SW480 (cell line): ENCODE measurements at places on chromosomes 3 and 15.

DNA sequence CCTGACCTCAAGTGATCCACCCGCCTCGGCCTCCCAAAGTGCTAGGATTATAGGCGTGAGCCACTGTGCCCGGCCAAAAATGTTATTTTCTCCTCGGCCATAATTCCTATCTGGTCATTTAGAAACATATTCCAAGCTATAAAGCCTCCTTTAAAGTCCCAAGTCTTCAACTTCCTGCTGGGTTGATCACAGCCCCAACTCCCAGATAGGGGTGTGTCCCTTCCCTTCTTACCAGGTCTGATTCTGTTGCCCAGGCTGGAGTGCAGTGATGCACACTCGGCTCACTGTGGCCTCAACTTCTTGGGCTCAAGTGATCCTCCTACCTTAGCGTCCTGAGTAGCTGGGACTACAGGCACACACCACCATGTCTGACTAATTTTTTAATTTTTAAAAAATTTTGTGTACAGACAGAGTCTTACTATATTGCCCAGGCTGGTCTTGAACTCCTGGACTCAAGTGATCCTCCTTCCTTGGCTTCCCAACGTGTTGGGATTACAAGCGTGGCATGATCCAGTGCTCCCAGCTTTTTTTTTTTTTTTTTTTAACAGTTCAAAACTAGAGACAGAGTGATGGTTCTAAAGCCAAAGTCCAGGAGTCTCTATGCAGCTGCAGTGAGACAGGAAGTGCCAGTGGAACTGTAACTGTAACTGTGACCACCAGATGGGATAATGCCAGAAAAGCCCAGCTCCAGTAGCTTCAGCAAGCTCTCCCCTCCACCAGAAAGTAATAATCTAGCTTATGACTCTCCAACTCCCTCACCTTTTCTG is 8.2 kb upstream of the PRKAR2A start:
- DNase-seq, result no peak

DNA sequence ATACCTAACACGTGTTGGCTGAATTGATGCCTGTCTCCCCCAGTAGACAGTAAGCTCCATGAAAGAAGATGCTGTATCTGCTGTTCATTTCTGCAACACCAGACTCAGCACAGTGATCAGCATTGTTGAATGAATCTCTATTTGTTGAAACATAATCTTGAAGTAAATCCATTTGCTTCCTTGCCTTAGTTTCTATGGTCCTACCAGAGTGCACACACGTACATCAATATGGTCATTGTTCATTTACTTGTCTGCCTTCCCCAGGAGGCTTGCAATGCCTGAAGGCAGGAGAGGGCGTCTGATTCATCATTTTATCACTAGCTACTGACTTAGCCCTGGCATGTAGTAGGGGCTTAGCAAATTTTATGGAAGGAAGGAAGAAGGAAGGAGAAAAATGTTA is 19.2 kb downstream of the RBP2 start:
- no peak for DNase-seq

- no peak for DNase-seq
Observed at GRCh38 chr15:39585871-39586301, 5.0 kb downstream of the THBS1 start.

- DNase-seq, result no peak
Observed at GRCh38 chr15:81531109-81531592, 157.1 kb upstream of the TMC3 start.

- DNase-seq, result no peak
Observed at GRCh38 chr3:64717872-64718613, 30.2 kb upstream of the ADAMTS9 start.

GRCh38 chr3:11391174-11391879 is 119.1 kb downstream of the ATG7 start:
- DNase-seq, result no peak

GRCh38 chr3:21531909-21532308 is 219.1 kb downstream of the ZNF385D start:
- no peak for DNase-seq

DNA sequence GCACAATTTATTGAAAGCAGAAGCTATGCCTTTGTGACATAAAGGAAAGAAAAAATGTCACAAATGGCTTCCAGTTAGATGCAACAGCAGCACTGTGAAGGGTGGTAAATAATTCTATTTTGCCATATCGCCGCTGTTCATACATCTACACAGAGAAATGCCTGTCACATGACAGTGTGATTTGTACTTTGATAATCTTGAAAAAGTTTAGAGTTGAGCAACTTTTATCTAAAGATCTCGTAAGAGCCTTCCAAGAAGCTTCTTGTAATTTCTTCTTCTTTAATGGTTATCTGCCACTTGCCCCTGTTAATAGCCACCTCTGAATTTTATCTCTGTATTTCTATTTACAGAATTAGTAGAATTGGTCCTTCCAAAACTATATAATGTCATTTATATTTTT is 192.3 kb downstream of the ATP8B4 start:
- no peak for DNase-seq

DNA sequence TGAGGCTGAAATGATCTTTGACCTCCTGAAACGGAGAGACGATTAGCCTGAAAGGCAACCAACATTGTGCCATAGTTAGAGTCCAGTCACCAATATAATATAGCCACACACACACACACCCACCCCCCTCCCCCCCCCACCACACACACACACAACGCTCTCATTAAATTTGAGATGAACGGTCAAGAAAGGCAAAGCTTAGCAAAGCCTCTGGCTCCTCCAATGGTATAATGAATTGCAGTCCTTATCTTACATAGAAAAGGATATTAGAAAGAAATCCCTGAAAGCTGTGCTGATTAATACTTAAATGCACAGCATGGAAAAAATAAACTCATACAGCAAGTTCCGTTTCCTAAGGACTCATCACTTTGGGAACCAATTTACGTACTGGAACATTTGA is 876 bp upstream of the ZNF385D start:
- DNase-seq, result no peak

DNA sequence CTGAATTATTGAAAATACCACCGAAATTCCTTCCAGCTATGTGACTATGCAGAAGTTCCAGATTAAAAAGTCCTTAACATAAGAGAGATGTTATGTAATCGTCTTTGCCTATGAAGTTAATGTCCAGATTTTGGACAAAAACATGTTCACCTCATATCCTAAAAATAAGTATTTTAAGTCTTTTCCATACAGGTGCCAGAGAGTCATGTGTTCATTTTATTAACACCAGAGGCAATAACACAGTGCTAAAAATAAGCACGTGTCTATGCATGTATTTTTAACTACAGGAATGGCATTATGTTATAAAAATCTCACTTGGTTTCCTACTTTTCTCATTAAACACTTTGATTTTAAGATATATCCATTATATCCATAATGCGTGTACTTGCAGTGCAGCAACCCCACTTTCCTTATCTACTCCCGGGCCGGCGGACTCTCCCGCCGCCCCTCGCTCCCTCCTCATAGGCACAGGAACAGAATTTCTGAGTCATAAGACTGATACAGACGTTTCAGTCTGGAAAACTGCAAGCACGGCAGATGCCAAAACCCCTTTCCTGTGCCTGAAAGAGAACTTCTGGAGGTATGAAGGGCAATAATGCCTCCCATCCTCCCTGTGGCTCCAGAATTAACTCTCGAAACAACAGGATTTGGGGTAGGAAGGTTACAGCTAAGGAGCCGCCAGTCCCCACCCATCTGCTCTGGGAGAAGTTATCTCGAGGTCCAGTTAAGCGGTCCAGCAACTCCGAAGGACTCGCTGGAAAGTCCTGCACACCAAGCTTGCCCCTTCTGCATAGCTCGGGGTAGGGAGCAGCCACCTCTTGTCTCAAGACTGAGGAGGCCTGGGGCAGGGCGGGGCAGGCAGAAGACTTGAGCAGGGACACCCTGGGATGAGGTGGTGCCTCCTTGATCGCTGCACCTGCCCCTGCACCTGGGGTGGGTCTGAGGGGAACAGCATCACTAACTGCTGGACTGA is 22.3 kb upstream of the PSTPIP1 start:
- DNase-seq, result no peak

DNA sequence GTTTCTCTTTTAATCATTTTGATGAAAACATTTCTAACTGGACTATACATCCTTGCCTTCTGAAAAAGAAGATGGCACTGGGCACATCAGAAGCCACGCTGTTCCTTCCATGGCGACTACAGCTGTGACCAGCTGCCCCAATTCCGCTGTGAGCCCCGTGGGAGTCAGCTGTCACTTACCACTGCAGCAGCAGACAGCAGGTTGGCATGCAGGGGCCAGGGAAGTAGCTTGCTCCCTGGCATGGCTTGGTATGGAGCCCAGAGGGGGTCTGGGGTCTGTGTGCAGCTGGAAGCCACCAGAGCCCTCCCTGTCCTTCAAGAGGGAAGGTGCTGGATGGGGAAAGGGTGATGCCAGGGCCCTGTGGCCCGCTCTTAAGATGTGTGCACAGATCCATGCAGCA is 4.5 kb upstream of the ZXDC start:
- no peak for DNase-seq

DNA sequence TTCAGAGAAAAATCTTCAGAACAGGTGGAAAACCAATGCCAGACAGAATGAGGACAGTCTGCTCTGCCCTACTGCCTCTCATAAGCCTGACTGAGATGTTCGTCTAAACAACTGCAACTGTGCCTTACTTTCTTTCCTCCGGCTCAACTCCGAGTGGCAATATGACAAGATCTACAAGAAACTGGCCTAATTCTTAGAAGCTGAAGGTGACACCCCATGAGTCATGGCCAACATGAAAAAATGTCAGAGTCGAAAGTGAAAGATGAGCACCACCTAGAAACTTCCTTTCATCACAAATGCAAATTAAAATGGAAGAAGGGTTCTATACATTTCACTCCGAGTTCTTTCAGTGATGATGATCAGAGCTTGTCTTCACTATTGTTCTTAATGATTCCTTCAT is 12.9 kb downstream of the PCYT1A start:
- DNase-seq, result no peak

- DNase-seq, result no peak
Observed at GRCh38 chr3:146967783-146968182, 362.6 kb upstream of the PLSCR5 start.

GRCh38 chr15:91950631-91951329 is 97.3 kb downstream of the SLCO3A1 start:
- no peak for DNase-seq

DNA sequence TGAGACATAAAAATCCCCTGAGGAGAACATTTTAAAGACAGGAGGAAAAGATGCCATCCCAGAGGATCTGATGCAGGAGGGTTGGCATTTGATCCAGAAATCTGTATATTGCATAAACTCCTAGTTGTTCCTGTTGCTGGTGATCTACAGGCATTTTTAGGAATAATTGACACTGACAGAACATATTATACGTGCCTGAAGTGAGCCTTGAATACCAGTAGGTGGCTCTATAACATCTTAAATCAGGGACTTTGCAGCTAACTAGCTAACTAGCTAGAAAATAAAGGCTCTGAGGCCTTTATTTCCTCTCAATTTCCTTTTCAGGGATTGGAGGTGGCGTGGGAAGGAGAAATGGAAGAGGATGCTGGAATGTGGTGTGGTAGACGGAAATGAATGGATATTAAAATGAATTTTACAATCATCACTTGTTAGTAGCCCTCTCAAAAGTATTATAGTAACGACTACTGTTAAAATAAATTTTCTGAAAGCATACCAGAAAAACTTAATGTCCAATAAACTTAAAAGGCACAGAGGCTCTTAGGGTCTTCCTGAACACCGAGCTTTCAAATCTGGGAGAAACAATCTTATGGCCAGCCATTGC is 73.8 kb upstream of the ZBED2 start:
- peak; percentile 85 for DNase-seq

GRCh38 chr15:82122746-82123400 is 77.1 kb upstream of the MEX3B start:
- no peak for DNase-seq

DNA sequence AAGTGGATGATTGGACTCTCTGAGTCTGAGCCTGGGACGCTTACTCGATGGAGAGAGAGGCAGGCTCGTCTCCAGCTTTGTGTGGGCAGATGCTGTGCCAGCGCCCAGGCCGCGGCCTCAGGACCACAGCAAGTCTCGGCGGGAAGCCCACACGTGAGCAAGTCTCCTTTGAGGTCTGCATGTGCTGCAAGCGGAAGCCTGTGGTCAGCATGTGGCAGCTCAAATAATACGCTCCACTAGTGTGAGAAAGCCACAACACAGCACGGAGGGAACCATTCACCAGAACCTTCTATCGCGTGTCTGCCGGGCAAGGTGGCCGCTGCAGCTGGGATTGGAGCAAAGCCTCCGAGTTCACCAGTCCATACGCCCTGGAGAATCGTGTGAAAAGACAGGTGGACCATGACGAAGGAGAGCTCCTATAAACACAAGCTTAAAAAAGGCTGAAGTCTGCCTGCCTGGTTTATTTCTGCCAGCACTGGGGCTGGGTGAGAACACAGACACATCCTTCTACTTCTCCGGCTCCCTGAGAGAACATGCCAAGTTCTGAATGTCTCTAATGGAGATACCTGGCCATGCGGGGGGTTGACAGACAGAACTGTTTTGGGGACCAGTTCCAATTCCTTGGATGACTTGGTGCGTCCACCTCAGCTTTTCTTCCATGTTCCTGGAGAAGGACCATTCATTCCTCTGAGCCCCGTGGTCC is 82.0 kb upstream of the LRIG1 start:
- DNase-seq, result peak; percentile 85

DNA sequence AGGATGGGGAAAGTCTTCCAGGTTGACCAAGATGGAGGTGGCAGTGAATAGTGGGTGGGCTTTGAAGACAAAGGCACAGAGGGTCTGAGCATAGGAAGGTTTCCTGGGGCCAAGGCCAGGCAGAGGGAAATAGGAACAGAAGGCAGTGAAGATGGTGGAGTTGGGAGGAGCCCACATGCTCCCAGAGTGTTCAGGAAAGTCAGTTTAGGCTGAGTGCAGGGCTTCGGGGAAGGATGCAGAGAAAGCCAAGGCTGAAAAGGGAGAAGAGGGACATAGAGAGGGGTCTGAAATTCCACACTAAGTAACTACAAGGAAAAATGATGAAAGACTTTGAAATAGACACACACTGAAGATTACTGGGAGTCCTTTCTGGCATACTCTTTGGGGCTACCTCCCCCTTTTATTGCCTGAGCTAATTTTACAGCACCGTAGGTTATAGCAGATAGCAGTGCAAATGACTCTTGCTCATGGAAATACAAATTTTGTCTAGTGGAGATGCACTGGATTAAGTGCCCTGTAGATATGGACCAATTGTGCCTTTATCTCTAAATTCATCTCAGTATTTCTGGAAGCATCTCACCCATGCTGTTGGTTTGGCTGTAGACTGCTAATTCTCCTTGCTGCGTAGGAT is 3.8 kb downstream of the CX3CR1 start:
- no peak for DNase-seq

DNA sequence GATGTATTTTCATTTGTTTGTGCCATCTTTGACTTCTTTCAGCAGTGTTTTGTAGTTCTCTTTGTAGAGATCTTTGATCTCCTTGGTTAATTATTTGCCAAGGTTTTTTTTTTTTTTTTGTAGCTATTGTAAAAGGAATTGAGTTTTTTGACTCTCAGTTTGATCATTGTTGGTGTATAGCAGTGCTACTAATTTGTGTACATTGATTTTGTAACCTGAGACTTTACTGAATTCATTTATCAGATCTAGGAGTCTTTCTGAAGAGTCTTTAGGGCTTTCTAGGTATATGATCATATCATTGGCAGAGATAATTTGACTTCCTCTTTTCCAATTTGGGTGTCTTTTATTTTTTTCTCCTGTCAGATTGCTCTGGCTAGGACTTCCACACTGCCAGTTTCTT is 42.2 kb upstream of the POMGNT2 start:
- DNase-seq, result peak; percentile 11
